NCI-H2107 (cell line): ENCODE measurements at places on chromosomes 13 and 19.

- DNase-seq, result no peak
Observed at GRCh38 chr19:1418496-1418775, 11.1 kb downstream of the DAZAP1 start.

GRCh38 chr19:21482863-21483276, 22.5 kb upstream of the ZNF429 start:
- peak; percentile 1 for DNase-seq

DNA sequence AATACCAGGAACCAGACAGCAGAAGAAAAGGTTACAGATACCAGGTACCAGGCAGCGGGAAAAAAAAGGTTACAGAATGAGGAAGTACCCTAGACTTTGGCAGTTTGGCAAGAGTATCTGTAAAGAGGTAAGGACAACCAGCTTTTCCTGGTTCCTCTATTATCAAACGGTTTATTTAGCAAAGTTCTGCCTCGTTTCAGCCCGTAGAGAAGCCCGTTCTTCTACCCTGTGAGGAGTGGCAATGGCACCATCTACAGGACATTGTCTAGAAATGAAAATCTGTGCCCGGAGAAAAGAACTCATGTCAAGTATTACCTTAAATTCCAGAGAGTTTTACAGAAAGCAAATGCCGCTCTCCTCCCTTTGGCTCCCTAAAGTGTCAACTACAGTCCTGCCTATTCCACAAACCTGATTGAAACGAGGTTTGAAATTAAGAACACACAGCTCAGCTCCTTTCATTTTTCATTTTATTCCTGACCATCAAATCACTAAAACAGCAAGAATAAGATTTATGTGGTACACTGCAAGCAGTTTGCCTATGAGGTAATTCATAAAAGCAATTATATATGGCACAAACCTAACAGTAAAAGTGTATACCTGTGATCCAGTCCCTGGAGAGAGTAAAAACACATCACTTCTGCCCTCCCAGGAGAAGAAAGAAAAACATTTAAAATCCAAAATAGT, 226.3 kb downstream of the SLC7A1 start:
- no peak for DNase-seq

GRCh38 chr13:74191410-74191809, 57.2 kb upstream of the KLF12 start:
- DNase-seq, result no peak

DNA sequence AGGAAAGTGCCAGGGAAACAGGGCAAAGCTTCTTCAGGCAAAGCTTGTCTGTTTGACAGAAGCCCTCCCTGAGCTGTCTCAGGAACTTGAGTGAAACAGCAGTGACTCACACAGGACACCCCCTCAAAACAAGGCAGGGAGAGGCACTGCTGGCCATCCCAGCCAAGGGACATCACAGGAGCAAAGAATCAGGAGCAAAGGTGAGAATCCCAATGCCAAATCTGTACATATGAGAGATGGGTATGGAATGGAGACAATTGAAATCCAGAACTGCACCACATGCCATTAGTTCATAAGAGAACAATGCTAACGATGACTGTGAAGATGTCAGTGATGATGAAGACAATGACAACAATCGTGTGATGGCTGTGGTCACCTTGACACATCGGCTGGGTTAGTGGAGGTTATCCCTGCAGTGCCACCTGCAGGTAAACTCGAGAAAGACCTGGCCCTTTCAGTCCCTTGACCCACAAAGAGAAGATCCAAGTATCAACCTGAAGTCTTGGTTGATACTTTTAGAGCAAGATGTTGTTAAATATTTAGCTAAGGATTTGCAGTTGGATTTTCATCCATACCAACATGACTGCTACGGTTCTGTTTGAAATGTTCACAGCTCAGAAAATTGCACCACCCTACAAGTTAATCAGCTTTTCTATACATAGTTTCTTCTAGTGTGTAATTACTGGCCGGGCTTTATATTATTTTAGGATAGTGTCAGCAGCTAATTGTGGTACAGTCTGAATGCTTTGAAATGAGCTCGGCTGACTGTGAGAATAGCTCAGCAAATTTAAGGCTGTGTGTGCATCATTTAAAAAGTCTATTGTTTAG, 42.0 kb upstream of the IPO5 start:
- no peak for DNase-seq

- DNase-seq, result no peak
Observed at GRCh38 chr19:48895226-48895625, 3.3 kb downstream of the TULP2 start.

DNA sequence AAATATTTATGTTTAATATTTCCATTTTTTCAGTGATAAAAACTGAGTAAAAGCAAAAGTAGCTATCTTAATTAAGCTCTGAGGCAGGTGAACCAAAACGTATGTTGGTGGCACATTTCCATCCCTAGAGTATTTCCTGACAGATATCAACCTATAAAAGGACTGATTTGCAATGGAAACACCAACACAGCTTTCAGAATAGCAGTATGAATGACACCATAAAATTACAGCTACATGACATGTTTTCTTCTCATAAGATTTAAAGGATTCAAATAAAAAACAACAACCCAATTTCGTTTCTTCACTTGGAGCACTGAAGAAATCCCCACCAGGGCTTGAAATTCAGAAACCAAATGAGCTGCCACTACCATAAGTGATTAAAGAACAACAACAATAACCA, 194.4 kb downstream of the RFC3 start:
- DNase-seq, result no peak

GRCh38 chr13:76991432-76991795, 467 bp upstream of the CLN5 start:
- DNase-seq, result no peak

DNA sequence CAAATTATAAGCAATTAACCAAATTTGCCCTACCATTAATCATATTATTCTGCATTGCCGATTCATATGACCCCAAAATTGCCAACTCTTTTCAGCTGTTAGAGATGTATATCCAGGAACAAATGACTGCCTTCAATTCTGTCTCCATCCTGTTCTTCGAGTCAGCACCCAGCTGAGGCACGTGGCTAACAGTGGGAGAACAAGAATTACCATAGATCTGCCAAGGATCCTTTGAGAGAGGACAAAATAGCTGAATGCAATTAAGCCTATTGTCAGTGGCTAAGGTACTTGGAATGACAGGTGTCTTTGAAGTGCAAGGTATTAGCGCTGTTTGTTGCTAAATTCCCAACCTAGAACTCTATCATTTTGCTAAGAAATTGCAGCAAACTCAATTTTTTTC, 426.1 kb downstream of the TSHZ3 start:
- DNase-seq, result no peak

DNA sequence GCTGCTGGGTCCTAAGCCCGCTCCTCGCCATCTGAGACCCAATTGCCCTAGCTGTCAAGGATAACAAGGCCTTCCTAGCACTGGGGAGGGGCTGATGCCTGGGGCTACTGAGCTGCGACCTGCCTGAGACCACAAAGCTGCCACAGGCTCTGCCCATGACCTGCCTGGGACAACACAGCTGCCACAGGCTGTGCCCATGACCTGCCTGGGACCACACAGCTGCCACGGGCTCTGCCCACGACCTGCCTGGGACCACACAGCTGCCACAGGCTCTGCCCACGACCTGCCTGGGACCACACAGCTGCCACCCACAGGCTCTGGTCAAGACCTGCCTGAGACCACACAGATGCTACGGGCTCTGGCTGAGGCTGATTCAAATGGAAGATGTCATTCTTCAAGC, 54.8 kb downstream of the EPS15L1 start:
- DNase-seq, result no peak

DNA sequence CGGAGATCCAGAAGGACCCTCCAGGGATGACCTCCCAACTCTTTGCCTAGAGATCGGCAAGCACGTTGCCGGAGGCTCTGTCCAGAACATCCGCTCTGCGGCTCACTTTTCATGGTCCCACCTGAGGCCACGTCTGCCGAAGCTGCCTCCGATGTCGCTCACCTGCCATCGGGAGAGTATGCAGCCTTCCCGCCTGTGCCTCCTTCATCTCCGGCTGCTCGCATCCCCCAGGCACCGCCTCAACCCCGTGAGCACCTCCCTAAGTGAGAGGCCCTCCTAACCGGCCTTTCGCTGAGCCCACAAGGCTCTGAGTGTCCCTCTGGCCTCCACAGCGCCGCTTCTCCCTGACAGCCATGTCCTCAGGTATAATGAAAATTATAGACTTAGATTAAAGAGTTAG, 275.1 kb downstream of the EFNB2 start:
- DNase-seq, result no peak

GRCh38 chr13:39840201-39840600, 184.7 kb downstream of the COG6 start:
- DNase-seq, result no peak

- DNase-seq, result peak; percentile 20
Observed at GRCh38 chr19:14433554-14434501, 722 bp downstream of the PKN1 start.

GRCh38 chr13:26220575-26220974, 1.5 kb downstream of the RNF6 start:
- DNase-seq, result no peak

- DNase-seq, result no peak
Observed at GRCh38 chr13:47158593-47158992, 261.7 kb upstream of the HTR2A start.

GRCh38 chr13:69980799-69981198, 126.8 kb upstream of the ATXN8OS start:
- no peak for DNase-seq

DNA sequence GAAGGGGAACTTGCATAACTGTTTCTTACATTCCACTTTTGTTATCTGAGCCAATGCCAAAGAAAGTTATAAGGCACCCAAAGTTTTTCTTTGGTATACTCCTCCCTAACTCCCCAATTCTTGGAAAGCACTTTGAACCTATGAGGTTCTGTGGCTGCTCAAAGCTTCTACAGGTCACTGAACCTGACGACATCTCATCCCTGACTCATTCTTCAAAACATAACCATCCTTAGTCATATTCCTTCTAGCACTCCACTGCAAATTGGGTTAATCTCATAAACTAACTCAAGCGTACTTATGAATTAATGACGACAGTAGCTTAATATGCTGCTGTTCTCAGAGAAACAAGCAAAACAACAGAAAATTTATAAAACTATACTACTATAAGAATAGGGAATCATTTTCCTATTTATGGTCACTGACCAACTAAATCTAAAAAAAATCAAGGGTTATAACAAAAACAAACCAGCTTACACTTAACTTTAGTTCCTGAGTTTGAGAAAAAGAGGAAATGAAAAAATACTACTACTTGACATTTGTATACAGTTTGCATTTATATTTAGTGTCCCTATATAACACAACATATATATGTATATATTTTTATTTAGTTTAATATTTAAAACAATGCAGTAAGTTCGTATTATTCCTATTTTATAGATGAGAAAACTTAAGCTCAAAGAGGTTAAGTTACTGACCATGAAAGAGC, 69.1 kb downstream of the CAB39L start:
- no peak for DNase-seq

DNA sequence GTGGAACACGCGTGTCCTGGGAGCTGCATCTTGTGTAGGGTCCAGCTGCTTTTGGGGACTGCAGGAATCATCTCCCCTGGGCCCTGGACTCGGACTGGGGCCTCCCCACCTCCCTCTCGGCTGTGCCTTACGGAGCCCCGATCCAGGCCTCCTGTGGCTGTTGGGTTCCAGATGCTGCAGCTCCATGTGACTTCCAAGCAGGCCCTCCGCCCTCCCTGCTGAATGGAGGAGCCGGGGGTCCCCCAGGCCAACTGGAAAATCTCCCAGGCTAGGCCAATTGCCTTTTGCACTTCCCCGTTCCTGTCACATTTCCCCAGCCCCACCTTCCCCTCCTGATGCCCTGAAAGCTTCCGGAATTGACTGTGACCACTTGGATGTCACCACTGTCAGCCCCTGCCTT, 6.2 kb upstream of the PGLS start:
- no peak for DNase-seq

DNA sequence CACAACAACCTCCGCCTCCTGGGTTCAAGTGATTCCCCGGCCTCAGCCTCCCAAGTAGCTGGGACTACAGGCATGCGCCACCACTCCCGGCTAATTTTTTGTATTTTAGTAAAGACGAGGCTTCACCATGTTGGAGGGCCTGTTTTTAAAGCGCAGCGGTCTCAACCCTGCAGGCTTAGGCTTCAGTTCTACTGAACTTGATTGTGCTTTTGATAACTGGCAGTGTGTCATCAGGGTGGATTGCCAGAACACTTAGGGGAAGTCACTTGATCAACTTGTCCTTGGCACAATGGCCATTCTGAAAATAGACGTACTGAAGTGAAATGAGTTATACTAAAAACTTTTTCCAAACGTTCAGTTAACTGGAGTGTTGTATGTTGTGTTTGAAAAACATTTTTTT, 472.2 kb downstream of the KLF5 start:
- DNase-seq, result no peak

- no peak for DNase-seq
Observed at GRCh38 chr13:41312176-41312500, 1.1 kb downstream of the NAA16 start.

DNA sequence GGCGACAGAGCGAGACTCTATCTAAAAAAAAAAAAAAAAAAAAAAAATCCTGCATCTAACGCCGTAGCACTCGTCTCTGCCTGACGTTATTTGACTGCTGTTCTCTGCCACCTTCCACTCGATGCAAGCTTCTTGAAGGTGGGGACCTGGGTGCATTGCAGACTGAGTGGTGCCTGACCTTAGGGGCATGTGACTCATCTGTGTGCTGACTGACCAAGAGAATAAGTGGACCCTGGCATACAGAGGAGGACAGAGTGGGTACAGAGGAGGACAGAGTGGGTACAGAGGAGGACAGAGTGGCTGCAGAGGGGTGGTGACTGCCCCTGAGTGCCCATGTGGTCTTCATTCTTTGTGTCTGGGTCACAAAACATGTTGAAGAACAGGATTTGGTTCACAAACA, 7.6 kb downstream of the WTIP start:
- no peak for DNase-seq

- DNase-seq, result no peak
Observed at GRCh38 chr13:112894423-112894672, 74.7 kb upstream of the MCF2L start.

DNA sequence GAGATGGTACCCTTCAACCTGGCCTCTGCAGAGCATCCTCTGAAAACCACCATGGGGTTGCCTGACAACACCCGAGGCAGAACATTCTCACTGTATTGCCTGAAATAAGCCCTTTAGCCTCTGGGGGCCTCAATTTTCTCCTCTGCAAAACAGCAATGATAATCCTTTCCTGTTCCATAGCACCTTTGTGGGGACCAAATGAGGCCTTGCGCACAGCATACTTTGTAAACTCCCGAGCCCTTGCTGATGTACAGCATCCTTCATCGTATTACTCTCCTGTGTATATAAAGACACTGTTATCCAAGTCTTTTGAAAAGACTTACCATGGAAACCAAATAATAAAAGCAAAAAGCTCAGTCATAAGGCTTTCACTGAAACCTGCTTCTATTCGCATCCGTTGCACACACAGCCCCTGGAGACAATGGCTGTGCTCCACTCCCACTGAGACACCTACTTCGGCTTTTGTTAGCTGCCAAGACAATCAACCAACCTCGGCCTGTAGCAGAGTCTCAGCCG, 276.0 kb downstream of the FOXO1 start:
- no peak for DNase-seq

DNA sequence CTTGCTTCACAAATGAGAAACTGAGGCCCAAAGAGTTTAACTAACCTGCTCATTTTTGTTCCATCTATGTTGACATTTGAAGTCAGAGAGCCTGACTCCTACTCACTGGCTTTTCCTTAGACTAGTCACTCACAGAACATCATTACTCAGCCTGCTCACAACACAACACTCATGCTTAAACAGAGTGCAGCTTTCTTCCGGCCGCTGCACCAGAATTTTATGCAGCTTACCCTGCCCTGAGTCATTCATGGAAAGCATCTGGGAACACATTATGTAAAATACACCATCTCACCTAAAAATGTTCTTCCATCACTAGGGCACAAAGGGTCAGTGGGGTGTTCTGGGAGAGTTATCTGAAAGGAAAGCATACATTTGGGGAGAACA, 303.4 kb downstream of the SPRY2 start:
- no peak for DNase-seq
